Heart right ventricle (tissue), 16 donors: ENCODE measurements at places on chromosomes 2 and 18. TPM values are rescaled to one million over a fixed set of nuclear protein-coding genes. Genes with fewer than 3 reads are reported as not detected.

The BOLA3 gene
- 90.3 TPM for total RNA-seq

The COL6A3 gene
- total RNA-seq, result 41.5 TPM

The KATNAL2 gene
- total RNA-seq, result 1.8 TPM

The TGIF1 gene
- total RNA-seq, result 7.9 TPM

DNA sequence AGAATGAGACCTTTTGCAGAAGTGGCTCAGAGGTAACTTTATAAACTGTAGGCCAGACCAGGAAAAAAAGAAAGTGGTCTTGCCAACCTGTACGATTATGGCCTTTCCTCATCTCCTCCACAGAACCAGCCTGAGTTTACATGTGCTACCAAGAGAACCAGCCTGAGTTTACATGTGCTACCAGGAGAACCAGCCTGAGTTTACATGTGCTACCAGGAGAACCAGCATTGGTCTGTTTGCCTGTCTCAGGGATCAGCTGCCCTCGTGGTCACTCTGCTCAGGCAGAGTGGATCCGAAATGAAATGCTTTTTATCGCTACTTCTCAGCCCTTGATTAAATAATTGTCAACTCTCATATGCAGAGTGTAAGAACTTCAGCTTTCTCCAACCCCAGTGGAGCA, 209.9 kb downstream of the SUCLG1 start:
- H3K27ac ChIP-seq, result no peak overlapping the region
- H3K4me1 ChIP-seq, result no peaks in the 10 kb centered on the region
- no peaks in the 10 kb centered on the region for H3K36me3 ChIP-seq
- H3K4me3 ChIP-seq, result no peak overlapping the region
- no peak for DNase-seq

GRCh38 chr2:208062113-208062512, 36.8 kb upstream of the PLEKHM3 start:
- no peak for DNase-seq
- H3K4me3 ChIP-seq, result no peak overlapping the region
- H3K4me1 ChIP-seq, result no peaks in the 10 kb centered on the region

- H3K4me1 ChIP-seq, result no peaks in the 10 kb centered on the region
- H3K4me3 ChIP-seq, result no peak overlapping the region
- H3K36me3 ChIP-seq, result no peaks in the 10 kb centered on the region
- no peak overlapping the region for H3K27ac ChIP-seq
- H3K27me3 ChIP-seq, result no peaks in the 10 kb centered on the region
- no peak for DNase-seq
Measured at GRCh38 chr2:149184991-149185390, 145.4 kb upstream of the LYPD6 start.

- H3K4me1 ChIP-seq, result peaks cover 28% of the 10 kb centered on the region
- no peak overlapping the region for H3K4me3 ChIP-seq
- no peaks in the 10 kb centered on the region for H3K36me3 ChIP-seq
- no peak overlapping the region for H3K27ac ChIP-seq
- H3K27me3 ChIP-seq, result no peaks in the 10 kb centered on the region
- no peak for DNase-seq
Measured at GRCh38 chr18:35582899-35583558, 1.5 kb downstream of the GALNT1 start.

GRCh38 chr2:137118140-137118539, 352.8 kb downstream of the THSD7B start:
- H3K4me3 ChIP-seq, result no peak overlapping the region
- no peaks in the 10 kb centered on the region for H3K27me3 ChIP-seq
- H3K4me1 ChIP-seq, result no peaks in the 10 kb centered on the region
- H3K36me3 ChIP-seq, result no peaks in the 10 kb centered on the region

GRCh38 chr2:100909534-100910081, 89.7 kb downstream of the NPAS2 start:
- no peak overlapping the region for H3K4me3 ChIP-seq
- peaks cover 29% of the 10 kb centered on the region for H3K4me1 ChIP-seq
- no peak for DNase-seq
- no peaks in the 10 kb centered on the region for H3K27me3 ChIP-seq
- peaks cover 34% of the 10 kb centered on the region for H3K36me3 ChIP-seq
- no peak overlapping the region for H3K27ac ChIP-seq

DNA sequence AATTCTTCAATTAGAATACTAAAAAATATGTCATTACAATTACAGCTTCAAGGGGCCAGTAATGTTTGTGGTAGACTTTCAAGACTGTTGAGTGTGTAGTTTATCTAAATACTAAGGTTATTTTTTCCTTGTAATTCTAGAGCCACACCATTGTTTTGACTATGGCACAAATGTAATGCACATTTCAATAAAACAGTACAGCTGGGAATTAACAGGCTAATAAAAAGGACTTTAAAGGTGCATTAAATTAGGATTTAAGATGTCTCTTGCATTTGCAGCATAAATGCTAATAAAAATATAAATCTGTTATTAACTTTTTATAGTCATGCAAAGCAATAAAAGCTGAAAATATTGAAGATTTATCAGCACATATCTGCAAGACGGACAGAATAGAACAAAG, 344.8 kb downstream of the ERBB4 start:
- no peaks in the 10 kb centered on the region for H3K36me3 ChIP-seq
- no peak overlapping the region for H3K4me3 ChIP-seq
- H3K4me1 ChIP-seq, result no peaks in the 10 kb centered on the region
- no peak overlapping the region for H3K27ac ChIP-seq
- DNase-seq, result no peak

DNA sequence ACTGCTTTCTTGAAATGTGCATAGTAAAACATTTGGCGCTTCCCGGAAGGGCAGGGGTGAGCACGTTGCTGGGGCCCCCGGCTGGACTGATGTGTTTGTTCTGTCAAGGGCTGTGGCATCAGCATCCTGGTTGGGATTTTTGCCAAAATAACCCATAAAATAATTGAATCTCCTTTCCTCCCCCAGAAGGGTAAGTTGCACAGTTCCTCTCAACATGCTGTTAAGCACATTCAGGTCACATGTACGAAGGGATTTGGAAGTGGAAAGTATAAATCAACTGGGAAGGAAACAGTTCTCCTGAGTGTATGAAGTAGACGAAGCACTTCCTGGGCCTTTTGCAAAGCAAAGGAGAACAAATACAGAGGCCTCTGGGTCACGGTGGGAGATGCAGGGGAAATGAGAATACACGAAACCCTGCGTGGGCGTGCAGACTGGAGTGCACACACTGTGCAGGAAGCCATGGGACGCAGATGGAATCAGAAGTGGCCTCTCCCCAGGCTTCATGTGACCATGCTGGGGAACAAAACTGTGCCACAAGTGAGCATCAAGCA, 183.9 kb downstream of the LPIN1 start:
- no peak overlapping the region for H3K4me3 ChIP-seq
- H3K27me3 ChIP-seq, result no peaks in the 10 kb centered on the region
- peaks cover 10% of the 10 kb centered on the region for H3K4me1 ChIP-seq
